ENCODE measurements at places on chromosomes 6 and 20.

GRCh38 chr20:32829311-32830005, 9.7 kb downstream of the MAPRE1 start:
- no peak for DNase-seq

GRCh38 chr6:84309336-84309735, 81.9 kb upstream of the CEP162 start:
- no peak for DNase-seq

DNA sequence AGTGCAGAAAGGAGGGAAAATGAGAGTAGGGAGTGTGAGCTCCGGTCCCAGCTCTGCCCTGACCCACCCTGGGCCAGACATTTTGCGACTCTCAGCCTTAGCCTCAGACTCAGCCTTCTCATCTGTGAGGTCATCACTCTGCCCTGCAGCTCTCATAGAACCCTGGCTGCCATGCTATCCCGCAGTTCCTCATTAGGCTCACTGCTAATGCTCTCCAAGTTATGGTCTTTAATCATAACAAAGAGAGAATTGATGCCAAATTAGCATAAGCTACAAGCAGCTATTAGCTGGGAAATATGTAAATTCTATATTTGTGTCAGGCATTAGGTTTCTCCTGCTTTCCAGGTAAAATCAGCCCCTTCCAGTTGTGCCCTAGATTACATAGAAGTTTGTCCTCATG, 46.5 kb upstream of the MLN start:
- DNase-seq: no peak

DNA sequence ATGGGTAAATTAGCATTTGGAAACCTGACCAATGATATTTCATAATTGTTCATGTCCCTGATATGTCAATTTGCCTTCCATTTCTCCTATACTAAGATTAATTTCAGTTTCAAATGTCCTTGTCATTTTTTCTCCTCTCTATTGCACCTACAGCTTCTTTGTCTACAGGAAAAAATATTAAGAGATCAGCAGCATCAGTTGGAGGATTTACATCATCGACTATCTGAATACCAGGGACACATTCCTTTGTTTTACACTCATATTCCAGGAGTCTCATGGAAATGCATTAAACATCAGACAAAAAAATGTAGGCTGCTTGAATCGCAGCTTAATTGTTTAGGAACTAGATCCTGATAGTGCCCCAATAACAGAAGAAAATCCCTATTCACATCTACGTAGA, 188.2 kb downstream of the PRKN start:
- no peak for DNase-seq

DNA sequence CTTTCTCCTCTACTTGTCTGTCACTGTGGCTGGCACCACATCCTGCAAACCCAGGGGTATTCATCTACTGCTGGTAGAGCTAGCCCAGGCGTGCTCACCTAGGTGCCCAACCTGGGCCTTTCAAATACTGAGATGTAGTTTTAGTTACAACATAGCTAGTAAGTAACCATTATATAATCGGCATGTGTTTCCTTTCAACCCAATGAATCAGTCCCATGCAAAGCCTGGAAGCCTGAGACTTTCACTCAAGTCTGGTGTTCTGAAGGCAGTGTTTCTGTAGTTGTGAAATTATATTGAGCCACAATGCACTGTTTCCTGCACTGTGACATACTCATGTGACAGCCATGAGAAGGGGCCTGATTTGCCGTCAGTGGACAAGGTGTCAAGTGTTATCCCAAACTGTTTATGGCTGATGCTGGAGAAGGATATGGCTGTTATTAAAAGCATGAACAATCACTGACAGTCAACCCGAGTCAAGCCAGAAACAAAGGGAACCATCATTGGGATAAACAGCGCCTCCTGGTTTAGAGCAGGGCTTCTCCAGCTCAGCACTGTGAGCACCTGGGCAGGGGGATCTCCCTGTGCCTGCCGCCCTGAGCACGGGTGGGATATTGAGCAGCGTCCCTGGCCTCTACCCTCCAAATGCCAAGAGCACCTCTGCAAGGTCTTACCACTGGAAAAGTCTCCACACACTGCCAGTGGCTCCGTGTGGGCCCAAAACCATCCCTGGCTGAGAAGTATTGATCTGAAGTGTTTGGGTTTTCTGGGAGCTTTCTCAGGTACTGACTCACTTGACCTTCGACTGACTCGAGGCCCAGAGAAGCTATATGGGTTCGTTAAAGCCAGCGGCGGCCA, 1.6 kb downstream of the PSMA7 start:
- DNase-seq: no peak

DNA sequence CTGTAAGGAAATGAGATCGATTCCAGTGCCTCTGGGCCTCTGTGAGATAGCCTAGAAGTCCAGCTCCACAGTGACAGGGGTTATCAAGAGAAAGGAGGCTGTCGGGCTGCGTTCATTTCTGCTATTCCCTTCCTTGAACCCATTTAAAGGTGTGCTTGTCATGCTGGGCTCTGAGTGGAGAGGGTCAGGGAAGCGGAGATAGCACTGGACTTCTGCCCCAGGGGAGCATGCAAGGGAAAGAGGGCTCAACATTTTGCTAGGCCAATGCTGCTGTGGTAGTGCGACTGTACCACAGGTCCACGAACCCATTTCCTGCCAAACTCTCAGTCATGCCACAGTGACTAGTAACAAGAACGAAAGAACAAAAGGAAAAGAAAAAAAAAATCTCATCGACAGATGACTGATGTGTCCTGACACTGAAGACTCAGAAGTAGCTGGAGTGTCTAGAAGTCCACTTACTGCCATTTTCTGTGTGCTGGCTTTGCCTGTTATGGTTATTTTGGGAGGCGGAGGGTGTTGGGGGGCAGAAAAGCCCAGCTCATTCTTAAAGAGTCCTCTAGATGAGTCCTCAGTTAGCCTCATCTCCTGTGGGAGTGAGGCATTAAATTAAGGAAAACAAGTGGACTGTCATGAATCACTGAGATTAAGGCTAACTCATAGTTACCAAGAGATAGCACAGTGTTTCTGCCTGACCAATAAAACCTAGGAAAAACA, 8.1 kb downstream of the NEDD9 start:
- no peak for DNase-seq

GRCh38 chr6:9766240-9766915, 648.5 kb downstream of the TFAP2A start:
- no peak for DNase-seq

GRCh38 chr6:35698858-35699257, 10.1 kb upstream of the FKBP5 start:
- DNase-seq: no peak

DNA sequence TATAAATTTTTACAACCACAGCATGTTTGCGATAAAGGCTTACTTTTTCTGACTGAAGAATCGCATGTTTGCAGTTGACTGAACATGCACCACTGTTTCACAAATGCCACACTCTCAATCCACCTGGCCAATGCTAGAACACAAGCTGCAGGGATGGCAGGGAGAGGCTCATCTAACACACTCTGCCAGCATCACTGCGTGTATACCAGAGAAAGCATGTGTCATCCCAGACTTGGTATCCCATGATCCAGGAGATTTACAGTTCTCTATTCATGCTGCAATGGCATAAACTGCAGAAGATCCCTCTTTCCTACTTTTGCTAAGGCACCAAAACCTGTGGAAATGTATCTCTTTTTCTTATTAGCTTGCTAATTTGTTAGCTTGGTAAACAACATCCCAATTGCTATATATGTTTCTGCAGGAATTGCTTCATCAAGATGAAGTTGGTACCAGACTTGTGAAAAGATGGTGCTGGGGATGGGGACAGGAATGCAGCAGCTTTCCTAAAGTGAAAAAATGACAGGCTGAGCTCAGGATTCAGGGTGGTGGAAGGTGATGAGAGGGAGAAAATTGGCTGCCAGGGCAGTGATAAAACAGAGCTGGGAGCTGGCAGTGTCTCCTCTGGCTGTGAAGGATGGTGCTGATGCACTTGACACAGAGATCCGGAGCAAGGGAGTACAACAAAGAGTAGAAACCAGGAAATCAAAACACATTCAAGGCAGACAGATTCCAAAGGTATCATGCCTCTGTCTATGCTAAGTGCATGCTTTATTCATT, 186.9 kb downstream of the HIVEP2 start:
- DNase-seq: no peak

DNA sequence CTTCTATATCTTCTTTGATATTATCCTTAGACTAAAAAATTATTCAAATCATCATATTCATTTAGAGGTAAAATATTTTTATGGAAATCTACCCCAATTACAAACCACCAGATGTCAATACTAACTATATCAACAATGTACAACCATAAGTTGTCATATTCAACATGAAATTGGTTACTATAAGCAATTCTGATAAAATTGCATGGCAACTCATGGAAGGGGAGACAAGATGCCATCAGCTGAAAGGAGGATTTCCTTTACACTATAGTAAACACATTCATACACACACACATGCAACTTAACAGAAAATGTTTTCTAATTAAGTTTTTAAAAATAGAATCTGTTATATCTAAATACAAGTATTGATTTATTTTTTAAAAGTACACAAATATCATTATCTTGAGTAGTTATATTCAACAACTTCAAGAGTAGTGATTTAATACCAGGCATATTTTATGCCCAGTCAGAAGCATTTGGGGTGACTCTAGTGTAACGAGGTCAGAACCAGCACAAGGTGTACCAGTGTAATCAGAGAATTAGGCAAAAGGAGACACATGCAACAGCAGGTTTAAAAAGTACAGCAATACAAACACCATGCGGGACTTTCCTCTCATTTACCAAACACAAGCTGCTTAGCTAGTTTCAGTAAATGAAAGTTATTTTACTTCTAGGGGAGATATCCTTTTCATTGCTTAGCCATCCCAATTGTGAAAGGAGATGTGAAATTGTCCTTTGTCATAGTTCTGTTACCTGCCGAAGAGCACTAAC, 1.0 kb downstream of the FILIP1 start:
- no peak for DNase-seq

DNA sequence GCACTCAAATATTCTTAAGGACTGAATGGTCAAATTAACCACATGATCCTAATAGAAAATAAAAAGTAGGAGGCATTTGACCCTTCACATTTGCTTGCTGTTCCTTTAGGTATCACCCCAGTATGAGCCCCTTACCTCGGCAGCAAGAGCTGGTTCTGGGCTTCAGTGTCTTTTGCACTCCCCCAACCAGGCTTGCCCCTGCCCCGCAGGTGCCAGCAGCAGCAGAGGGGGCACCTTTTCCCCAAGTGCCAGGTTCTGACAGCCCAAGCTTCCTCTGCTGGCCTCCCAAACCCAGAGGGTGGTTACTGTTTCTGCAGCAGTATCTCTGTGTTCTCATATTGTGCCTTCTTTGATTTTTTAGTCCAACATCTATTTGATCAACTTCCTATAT, 23.2 kb downstream of the UBE2V1 start:
- no peak for DNase-seq

DNA sequence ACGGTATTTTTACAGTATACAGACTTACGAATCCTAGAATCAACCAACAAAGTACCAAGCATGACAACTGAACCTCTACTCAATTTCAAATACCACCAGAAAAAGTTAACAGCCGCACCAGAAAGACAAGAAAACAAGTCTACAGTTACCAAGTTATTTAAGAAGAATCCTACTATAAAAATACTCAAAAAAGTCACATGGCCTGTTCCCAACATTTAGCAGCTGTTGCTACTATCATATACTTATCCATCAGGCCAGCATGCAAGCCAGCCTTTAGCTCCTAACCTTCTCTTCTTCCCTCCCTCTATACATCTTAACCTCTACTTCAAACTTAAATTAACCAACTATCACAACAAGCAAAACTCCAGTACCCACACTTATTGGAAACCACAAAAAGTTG, 1.9 kb downstream of the SYNCRIP start:
- DNase-seq: peak; percentile 18

DNA sequence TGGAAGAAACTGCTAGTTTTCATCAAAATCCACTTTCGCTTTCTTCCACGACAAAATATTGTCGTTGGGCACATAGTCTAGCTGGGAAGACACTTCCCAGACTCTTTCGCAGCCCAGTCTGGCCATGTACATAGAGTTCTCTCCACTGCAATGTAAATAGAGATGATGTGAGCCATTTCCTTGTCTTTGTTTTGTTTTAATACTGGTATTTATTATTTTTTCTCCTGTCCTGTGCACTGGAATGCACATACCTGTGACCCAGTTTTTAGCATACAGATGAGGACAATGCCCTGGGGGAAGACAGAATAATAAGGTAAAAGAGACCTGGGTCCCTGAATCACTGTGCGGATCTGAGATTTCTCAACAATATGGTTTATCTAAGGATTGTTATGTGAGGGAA, 149.5 kb upstream of the BMP5 start:
- DNase-seq: no peak

- DNase-seq: no peak
Measured at GRCh38 chr20:40754339-40754943, 65.4 kb upstream of the MAFB start.

GRCh38 chr6:71333697-71334096, 45.1 kb downstream of the OGFRL1 start:
- no peak for DNase-seq

GRCh38 chr6:166758136-166758704, 131.2 kb upstream of the RPS6KA2 start:
- DNase-seq: no peak

DNA sequence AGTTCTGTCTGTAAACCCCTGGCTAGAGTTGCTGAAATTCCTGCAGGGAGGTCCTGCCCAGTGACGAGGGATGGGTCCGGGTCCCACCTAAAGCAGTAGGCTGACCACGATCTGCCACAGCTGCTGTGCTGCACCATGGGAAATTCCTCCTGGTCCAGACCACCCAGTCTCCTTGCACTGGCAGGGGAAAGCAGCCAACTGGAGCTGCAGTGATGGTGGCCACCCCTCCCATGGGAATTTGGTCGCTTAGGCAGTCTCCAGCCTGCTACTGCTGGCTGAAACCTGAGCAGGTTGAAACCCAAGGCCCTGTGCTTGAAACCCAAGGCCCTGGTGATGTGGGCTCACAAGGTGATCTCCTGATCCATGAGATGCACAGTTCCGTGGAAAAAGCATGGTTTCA, 23.9 kb upstream of the MOXD1 start:
- DNase-seq: no peak

GRCh38 chr6:50602292-50602691, 111.0 kb upstream of the TFAP2D start:
- DNase-seq: peak; percentile 34

- no peak for DNase-seq
Measured at GRCh38 chr6:147023581-147023980, 180.6 kb upstream of the STXBP5 start.
